ENCODE measurements at places on chromosomes 6 and 20.

- DNase-seq: no peak
Measured at GRCh38 chr6:52352239-52353018, 9.5 kb upstream of the PAQR8 start.

- DNase-seq: no peak
Measured at GRCh38 chr20:8143474-8143873, 11.4 kb downstream of the PLCB1 start.

DNA sequence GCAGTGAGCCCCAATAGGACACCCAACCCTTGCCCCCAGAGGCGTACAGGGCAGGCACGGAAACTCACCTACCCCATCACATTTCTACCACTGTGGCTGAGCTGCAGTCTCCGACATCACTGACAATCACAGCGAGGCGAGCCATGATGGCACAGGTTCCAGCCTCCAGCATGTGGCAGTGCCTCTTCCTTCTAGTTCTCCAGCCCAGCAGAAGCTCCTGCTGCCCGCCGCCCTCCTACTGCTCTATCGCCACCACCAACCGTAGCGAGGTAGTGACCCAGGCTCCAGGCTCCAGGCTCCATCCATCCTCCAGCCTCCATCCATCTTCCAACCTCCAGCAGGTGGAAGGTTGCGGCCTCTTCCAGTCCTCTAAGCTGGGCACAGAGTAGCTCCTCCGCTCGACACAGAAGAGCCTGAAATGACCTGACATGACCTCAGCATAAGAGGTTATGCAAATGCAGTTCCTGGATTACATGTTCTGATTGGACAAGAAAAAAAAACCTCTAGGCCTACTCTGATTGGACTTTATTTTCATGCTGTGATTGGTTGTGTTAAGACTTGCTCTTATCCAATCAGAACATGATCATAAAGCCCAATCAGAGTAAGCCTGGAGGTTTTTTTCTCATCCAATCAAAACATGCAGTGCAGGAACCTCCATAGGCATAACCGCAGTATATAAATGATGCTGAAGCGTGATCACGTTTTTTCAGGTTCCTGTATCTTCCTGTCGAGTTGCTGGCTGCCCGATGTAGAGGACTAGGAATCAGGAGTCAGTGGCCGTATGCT lies 438.9 kb upstream of the ZNF337 start:
- DNase-seq: no peak

DNA sequence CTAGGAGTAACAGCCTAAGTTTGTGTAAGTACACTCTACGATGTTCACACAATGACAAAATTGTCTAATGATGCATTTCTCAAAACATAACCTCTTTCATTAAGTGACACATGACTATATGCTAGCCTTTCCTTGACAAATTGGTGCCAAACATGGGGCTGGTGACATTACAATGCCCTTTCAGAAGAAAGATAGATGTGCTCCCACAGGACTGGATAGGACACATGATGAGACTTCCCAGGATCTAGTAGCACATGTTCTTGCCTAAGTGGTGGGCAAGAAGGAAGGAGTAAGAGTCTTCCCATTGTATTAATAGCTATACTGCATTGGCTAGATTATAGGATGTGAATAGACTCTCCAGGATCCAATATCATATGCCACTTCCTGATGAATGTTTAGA lies 21.5 kb downstream of the ZKSCAN3 start:
- DNase-seq: no peak
